Anterior cingulate cortex (tissue), 58 donors: ENCODE measurements at places on chromosomes 2 and 18.

DNA sequence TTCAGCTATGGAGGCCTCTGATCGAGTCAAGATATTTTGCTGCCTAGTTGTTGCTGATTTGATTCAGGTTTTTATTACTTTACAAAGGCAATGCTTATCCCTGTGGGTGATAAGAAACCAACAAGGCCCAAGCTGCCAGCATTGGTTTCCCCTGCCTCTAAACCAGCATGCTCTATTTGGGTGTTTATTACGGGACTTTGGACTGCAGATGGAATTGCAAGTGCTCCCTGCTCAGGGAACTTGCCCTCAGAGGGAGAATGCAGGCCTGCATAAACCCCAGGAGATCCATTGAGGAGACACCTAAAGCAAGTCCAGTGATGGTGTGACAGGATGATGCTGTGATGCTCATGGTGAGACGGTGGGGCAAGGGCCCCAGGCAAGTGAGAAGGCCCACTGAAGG, 172.1 kb downstream of the VAPA start:
- DNase-seq, result no peak

GRCh38 chr2:100731535-100731981, 88.4 kb upstream of the NPAS2 start:
- DNase-seq, result no peak

DNA sequence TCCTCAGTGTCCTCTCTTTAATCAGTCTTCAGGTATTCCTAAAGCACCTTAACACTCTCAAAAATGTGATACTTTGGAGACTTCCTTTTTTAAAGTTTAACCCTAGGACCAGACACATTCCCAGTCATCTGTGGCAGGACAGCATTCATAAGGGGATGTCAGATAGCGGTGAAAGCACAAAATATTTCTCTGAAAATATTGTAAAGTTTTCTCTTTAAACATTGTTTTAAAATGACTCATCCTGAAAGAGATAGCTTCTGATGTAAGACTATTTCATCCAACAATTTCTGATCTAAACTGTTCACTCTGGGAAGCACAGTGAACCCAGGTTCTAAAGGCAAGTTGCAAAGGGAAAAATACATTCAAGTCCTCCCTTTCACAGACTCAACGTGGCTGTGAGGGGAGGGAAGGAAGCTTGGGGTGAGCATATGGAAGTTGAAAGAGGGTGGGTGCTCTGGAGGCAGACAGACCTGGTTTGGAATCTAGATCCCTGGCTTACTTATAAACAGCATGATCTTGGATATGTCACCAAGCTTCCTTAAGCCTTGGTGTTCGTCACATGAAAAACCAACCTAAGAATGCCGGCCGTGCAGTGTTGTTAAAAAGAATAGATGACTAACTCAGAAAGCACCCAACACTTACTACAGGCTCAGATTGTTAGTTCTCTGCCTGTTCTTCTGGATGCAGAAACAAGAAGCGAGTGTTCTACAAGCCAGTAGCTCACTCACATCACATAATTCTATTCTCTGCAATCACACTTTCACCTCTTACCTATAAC, 12.1 kb downstream of the GALNT14 start:
- DNase-seq, result no peak

GRCh38 chr2:12212841-12213597, 466.6 kb downstream of the LPIN1 start:
- DNase-seq, result no peak

- DNase-seq, result no peak
These were observed 36.0 kb downstream of the SERTAD2 start for GRCh38 chr2:64617631-64618151.

GRCh38 chr2:12277241-12278034, 439.3 kb upstream of the TRIB2 start:
- DNase-seq, result no peak

- DNase-seq, result no peak
These were observed 2.1 kb upstream of the MAP3K2 start for GRCh38 chr2:127389778-127390435.

DNA sequence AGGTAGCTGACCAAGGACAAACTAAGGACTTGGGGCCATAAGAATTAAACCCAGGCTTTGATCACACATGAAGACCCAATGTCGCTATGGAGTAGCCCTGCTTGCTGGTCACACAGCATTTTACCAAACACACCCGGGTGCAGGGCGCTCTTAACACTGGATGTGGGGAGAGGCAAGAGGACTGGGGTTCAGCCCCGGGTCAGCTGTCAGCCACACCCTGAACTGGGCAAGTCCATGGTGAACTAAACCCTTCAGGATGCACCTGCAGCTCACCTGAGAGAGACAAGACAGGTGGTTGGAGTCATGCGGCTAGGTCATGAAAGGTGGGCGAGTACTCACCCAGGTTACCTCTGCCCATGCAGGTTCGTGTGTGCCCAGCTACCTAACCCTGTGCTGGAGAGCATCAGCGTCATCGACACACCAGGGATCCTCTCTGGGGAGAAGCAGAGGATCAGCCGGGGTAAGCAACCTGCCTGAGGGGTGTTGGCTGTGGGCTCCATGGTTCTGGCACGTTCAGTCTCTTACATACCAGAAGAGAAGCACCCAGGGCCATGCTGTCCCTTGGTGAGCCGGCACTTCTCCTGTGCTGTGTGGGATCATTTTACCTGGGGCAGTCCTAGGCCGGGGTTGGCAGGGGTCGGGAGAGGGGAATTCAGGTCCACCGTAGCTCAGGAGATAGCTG, 15.2 kb downstream of the EHD3 start:
- no peak for DNase-seq

- DNase-seq, result no peak
These were observed 19.2 kb upstream of the CAPN13 start for GRCh38 chr2:30826481-30826880.

DNA sequence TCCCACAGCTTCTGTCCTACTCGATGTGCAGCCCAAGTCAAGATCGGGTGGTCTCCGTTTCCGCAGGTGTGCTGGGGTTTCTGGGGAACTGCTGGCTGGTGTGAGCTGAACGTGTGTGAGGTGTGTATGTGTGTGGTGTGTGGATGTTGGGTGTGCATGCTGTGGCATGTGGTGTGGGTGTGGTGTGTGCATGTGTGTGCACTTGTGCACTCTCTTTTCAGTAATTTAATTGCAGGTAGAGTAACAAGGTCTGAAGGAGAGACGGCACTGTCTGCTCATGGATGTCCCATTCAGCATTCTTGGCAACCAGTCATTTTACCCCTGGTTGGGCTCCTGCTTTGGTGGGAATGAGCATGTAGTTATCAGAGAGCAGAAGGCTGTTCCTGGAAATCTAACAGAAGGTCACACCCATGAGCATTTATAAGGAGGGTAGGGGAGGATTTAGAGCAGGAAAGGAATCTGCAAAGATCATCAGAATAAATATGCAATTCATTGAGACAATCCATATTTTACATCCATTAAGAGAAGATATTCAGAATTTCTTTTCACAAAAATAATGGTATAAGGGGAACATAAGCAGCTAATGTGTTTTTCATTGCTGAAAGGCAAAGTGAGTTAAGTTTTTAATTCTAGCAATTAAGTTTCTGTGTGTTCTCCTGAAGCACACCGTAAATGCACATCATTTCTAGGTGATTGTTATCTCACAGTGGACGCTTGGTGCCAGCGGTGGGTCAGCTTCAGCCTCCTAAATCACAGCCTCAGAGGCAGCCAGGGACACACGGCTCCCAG, 60.7 kb downstream of the ADI1 start:
- no peak for DNase-seq

DNA sequence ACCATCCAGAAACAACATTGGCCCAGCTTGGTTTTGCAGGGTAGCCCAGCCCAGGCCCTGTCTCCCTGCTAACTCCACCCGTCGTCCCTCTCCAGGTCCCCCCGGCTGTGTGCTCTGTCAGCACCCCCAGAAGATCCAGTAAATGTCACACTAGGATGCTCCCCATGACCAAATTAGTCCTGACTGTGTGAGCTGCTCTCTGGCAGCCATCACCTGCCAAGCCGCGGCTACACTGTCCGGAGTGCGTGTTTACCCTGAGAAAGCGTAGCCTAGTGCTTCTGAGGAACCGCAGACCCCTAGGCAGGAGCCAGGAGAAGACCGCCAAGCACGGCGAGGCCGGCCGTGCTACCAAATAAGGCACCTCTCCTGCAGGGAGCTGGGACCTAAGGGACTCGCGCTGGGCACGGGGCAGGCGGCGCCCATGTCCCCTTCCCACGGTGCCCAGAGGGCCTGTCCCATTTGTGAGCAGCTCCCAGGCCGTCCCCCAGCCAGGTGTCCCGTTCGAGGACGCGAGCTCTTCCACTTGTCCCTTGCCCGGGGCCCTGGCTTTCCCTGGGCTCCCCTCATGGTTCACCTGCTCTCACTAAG, 849.9 kb downstream of the RNF144A start:
- no peak for DNase-seq

DNA sequence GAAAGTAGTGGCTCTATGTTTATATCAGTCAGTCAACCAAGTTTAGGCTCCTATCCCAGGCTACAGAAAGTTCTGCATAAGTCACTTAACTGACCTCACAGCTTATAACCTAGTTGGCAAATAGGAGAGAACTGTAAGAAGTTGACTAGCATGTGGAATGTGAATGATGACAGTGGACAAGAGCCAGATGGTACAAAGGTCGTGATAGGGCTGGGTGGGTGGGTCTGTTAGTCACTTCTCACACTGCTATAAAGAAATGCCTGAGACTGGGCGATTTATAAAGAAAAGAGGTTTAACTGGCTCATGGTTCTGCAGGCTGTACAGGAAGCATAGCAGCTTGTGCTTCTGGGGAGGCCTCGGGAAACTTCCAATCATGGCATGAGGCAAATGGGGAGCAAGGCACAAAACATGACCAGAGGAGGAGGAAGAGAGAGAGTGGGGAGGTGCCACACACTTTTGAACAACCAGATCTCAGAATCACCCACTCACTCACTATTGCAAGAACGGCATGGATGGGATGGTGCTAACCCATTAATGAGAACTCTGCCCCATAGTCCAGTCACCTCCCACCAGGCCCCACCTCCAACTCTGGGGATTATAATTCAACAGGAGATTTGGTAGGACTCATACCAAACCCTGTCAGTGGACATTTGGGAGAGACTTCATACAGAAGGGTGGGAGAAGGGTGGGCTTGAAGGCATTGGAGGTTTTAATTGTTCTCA, 68.8 kb downstream of the LTBP1 start:
- DNase-seq, result no peak

DNA sequence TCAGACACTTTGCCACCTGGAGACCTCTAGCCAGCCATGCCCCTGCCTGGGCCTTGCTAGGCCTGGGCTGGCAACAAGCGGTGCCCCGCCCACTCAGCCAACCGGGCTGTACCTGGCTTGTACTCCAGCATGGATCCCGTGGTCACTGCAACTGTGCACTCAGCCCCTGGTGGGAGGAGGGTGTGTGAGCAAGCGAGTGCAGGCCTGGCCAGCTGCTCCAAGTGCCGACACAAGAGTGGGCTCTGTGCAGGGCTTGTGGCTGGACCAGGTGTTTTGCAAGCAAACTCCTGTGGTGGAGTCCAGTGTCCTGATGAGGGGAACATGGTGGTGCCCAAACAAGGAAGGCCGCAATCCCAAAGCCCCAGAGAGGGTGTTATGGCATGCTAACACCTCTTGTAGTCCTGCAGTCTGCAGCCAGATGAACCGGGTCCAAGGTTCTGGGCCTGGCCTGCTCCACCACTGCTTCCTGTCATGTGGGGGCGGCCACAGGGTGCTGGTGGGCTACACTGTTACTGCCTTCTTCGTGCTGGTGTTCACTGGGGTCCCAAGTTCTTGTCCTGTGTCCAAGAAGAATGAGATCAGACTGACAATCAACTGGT, 60.1 kb upstream of the CD28 start:
- DNase-seq, result no peak

DNA sequence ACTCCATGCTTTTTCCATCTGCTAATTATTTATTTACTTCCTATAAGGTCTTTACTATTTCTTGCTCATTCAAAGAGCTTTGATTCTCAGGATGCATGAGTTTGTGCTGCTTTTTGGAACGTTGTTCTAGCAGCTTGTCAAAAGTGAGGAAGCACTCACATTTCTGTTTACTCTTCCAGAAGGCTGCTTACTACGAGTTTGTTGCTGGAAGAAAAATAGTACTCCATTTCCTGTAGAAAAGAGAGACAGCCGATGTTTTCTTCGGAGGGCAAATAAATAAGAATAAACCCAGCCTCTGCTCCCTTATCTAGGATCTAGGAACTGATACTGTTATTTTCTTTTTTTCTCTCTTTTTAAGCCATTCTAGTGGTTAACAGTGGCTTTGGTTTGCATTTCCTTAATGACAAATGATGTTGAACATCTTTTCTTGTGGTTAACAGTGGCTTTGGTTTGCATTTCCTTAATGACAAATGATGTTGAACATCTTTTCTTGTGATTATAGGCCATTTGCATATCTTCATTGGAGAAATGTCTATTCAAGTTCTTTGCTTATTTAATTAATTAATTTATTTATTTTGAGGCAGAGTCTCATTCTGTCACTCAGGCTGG, 20.5 kb downstream of the CYP27A1 start:
- no peak for DNase-seq

- DNase-seq, result no peak
These were observed 1173.1 kb upstream of the ZEB2 start for GRCh38 chr2:145692971-145693478.

DNA sequence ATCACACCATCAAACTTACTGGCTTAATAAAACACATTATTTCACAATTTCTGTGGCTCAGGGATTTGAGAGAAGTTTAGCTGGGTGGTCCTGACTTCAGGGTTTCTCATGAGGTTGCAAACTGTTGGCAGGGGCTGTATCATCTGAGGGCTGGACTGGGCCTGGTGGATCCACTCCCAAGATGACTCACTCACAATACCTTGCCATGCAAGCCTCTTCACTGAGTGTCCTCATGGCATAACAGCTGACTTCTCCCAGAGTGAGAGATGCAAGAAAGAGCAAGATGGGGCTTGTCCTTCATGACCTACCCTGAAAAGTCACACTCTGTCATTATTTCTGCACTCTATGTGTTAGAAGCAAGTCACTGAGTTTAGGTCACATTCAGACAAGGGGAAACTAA, 73.8 kb downstream of the AQP4 start:
- DNase-seq, result no peak

- DNase-seq, result no peak
These were observed 57.3 kb downstream of the CCDC74A start for GRCh38 chr2:131584940-131585339.

GRCh38 chr2:226600184-226600583, 199.4 kb downstream of the IRS1 start:
- DNase-seq, result no peak

DNA sequence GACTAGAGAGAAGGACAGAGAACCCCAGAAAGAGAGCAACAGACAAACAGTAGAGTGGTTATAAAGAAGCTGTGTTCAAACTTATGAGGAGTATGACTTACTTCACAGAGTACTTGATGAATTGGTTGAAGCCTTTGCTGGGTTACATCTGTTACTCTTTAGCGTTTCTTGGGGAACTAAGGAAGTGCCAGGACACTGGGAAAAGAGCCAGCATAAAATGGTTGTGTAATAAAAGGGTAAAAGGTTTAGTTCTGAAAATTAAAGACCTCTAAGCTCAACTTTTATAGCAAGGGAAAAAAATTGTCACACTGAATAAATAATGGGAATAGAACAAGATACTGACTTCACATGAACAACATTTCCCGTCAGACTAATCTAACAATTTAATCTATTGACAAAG, 17.0 kb upstream of the STAT4 start:
- no peak for DNase-seq

- DNase-seq, result no peak
These were observed 119.1 kb upstream of the PXDN start for GRCh38 chr2:1863386-1863785.
